WTC11 (cell line): ENCODE measurements at places on chromosomes 2 and 18. TPM values are rescaled to one million over a fixed set of nuclear protein-coding genes. Genes with fewer than 3 reads are reported as not detected.

DNA sequence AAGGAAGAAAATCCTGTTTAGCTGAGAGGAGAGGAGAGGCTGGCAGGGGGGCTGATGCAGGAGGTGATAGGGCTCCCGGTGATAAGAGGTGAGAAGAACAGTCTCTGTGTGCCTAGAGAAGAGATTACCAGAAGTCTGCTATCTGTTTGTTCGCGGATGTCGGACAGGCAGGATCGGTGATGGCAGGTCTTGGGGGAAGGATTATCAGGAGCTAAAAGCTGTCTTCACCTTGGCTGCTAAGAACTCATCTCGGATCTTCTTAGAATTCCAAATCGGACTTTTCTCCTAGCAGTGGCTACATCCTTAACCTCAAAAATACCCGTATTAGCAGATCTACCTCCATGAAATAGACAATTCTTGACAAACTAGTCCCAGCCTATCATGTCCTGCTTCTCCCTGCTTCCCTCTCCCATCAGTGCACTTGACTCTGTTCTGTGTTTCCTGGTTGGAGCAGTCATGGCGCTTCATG lies 282.1 kb upstream of the TRIB2 start:
- H3K4me3 ChIP-seq: no peak overlapping the region
- peaks cover 34% of the 10 kb centered on the region for H3K4me1 ChIP-seq
- H3K27me3 ChIP-seq: no peaks in the 10 kb centered on the region
- no peak for DNase-seq
- H3K27ac ChIP-seq: no peak overlapping the region
- H3K36me3 ChIP-seq: no peaks in the 10 kb centered on the region

GRCh38 chr2:43075811-43076585 lies 150.4 kb downstream of the ZFP36L2 start:
- H3K36me3 ChIP-seq: no peaks in the 10 kb centered on the region
- no peak overlapping the region for H3K27ac ChIP-seq
- no peak for DNase-seq
- no peaks in the 10 kb centered on the region for H3K27me3 ChIP-seq

DNA sequence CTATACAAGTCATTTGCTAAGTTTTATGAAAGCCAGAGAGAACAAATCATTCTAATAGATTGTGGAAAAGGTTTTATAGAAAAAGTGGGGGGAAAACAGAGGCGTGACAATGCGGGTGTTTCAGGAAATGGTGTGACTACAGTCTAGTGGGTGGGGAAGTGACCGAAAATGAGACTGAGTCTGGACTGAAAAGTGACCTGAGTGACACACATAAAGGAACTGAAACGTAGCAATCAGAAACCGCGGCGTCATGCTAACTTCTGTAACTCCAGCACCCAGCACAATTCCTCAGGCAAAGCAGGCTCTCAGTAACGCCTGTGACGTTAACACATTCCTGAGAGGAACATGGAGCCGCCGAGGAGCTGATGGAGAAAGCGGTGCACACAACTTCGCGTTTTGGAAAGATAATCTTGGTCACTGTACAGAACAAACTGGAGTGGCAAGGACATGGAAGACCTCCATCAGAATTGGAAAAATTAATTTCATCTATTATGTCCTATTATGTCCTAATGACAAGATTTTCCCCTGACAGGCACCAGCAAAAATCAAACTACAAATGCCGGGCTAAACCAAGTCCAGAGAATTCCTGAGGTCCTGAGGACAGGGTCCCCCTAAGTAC lies 1.4 kb upstream of the CD226 start:
- H3K4me3 ChIP-seq: no peak overlapping the region
- no peaks in the 10 kb centered on the region; the same call in 1 of the 2 replicates for H3K36me3 ChIP-seq
- H3K4me1 ChIP-seq: peaks cover 11% of the 10 kb centered on the region
- H3K27ac ChIP-seq: no peak overlapping the region

DNA sequence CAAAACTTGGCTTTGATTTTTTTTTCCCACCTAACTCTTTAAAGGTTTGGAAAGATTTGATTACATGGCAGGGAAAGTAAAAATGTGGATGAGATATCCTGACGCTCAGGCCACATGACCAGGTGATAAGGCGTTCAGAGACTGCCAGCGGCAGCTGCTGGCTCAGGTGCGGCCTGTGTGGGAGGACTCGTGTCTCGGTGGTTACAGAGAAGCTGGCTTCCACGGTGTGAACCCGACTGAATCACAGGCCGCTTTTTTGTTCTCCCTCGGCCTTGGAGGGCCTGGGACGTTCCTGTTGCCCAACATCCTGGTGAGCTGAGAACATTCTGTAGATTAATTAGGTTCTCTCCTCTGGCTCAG lies 124.2 kb upstream of the ZNF516 start:
- H3K4me3 ChIP-seq: peak overlapping the region; percentile 66
- peaks cover 39% of the 10 kb centered on the region for H3K27me3 ChIP-seq

The PFN4 gene
- total RNA-seq: 0.48 TPM in 1 of 3 replicates, not detected in the others
